ENCODE measurements at places on chromosomes 2 and 18.

- no peak for DNase-seq
These were observed 2.4 kb downstream of the B3GNT7 start for GRCh38 chr2:231397928-231398294.

- no peak for DNase-seq
These were observed 7.6 kb upstream of the NFE2L2 start for GRCh38 chr2:177271981-177272666.

GRCh38 chr2:190519975-190520767 lies 14.4 kb downstream of the NEMP2 start:
- DNase-seq = no peak

GRCh38 chr2:230330725-230331124 lies 3.7 kb downstream of the SP140L start:
- no peak for DNase-seq

GRCh38 chr2:202808754-202809153 lies 62.8 kb downstream of the ICA1L start:
- no peak for DNase-seq

GRCh38 chr2:33766175-33766574 lies 167.1 kb upstream of the FAM98A start:
- DNase-seq = no peak

DNA sequence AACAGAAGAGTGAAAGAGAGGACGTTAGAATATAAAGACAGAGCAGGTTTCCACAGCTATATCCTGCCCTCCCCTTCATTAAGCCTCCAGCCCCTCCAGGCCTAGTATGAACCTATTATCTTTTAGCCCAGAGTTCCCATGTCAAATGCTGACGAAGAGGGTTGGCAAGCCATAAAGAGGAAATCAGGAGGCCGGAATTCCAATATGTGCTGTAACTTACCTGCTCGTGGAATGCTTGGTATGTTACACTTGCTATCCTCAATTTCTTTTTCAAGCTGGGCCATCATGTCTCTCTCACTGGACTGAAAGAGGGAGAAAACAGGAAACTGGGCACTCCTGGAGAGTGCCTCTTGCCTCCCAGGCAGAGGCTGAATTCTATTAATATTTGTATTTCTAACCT lies 264.1 kb downstream of the TRIB2 start:
- no peak for DNase-seq

DNA sequence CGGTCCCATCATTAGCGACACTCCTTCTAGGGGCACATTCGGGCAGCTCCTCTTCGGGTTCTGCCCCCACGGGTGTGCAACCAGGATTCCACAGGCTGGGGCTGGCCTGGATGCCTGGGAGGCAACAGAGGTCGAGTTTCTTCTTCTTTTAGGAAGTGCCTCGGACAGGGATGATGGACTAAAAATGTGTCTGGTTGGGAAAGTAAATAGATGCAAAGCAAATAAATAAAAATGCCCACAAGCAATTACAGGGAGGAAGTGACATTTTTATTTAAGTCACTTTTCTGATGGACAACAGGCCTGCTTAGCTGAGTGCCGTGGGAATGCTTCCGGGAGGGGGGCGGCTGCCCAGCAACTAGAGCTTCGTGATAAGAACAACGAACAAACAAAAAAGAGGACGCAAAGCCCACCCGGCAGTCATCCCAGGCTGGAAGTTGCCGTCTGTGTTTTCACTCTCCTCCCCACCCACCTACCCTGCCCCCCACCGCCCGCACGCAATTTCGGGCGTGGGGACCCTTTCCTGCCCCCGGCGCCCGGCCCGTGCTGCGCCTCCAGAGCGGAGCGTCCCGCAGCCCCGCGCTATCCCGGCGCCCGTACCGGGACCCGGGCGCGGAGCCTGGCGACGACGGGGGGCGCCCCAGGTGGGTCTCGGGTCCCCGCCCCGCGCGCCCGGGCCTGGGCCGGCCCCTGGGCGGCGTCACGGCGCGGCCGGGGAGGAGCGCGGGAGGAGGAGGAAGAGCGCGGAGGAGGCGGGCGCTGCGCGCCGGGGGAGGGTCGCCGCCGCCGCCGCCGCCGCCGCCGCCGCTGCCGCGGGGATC lies 412 bp upstream of the NCK2 start:
- peak; percentile 44 for DNase-seq

DNA sequence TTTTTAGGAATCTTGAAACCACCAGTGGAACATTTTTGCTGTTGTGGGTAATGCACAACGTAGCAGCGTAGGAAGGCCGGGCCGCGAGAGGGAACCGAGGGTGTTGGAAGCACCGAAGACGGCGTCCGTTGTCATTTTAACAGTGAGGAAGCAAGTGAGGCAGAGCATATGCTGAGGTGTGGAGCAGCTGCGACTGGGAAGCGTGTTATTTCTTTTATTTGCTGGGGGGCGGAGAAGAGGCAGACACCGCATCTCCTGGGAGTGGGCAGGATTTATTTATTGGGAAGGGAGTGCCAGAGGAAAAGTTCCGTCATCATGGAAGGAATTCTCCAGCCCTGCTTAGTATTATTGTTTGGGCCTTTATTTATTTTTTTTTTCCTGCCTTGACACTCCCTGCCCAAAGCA lies 232.8 kb downstream of the KLHL29 start:
- peak; percentile 85 for DNase-seq

DNA sequence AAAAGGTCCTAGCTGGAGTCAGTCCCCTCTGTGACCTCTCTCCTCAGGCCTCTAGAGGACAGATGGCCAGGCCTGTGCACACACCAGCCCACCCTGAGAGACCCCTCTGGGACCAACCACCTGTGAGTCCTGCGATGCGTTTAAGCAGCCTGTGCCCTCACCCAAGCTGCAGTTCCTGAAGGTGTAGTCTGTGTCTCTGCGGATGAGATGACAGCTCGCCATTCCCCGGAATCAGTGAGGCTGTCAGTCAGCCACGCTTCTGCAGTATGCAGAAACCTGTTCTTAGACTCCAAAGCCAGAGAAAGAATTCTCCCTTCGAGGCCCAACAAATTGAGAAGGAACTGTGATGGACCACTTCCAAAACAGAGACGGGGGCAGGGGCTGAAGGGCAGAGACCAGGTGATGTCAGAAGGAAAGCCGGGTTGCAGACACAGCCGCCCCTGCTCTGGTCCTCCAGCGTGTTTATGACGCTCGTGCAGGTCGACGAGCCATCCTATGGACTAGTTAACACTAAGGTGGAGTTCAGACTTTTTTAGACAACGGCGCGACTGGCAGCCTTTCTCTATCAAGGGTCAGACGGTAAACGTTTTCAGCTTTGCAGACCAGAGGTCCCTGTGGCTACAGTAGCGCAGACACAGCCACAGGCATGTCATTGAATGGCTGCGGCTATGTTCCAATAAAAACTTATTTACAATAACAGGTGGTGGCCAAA lies 10.2 kb downstream of the MTERF4 start:
- no peak for DNase-seq

- DNase-seq = no peak
These were observed 678 bp upstream of the FECH start for GRCh38 chr18:57587098-57587661.

DNA sequence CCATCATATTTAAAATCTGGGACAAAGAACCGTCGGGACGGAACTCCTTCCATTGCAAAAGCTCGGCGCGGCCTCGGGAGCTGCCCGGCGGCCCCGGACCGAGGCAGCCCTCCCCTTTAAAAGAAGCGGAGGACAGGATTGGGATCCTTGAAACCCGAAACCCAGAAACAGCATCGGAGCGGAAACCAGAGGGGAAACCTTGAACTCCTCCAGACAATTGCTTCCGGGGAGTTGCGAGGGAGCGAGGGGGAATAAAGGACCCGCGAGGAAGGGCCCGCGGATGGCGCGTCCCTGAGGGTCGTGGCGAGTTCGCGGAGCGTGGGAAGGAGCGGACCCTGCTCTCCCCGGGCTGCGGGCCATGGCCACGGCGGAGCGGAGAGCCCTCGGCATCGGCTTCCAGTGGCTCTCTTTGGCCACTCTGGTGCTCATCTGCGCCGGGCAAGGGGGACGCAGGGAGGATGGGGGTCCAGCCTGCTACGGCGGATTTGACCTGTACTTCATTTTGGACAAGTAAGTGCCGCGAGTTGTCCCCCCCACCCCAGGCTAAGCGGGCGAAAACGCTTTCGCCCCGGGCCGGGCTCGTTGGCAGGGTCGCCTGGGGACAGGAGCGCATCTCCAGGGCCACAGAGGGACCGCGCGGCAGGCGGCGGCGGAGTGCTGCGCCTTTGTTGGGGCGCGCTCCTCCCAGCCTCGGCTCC lies at the start of gene ANTXR1:
ANTXR1 (plus strand) TSS at position 38 of the 698 bp plus-strand sequence; CDS start at position 359, 321 bp downstream.
- DNase-seq = peak; percentile 88

GRCh38 chr18:21803495-21803894 lies 62.9 kb downstream of the MIB1 start:
- no peak for DNase-seq

DNA sequence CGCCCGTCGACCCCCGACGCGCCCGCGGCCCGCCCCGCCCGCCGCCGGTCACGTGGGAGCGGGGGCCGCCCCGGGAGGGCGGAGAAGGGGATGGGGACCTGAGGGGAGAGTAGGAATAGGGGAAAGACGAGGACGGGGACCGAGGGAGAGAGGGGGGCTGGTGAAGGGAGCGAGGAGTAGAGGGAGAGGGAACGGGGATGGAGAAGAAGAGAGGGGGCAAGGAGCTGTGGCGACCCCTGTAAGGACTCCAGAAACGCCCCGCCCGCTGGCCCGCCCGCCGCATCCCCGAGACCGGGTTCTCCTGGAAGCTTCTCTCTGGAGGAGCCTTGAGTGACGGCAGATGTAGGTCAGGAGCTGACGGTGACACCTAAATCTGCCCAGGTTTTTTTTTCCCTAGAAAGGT lies 615 bp downstream of the ADNP2 start:
- peak; percentile 16 for DNase-seq

GRCh38 chr2:203997980-203998809 lies 61.6 kb downstream of the ICOS start:
- DNase-seq = no peak

GRCh38 chr2:42796427-42797248 lies 4.3 kb upstream of the HAAO start:
- no peak for DNase-seq

- DNase-seq = no peak
These were observed 111.2 kb upstream of the PPP1CB start for GRCh38 chr2:28640260-28640907.

- no peak for DNase-seq
These were observed 33.0 kb downstream of the COPS8 start for GRCh38 chr2:237118561-237119155.

DNA sequence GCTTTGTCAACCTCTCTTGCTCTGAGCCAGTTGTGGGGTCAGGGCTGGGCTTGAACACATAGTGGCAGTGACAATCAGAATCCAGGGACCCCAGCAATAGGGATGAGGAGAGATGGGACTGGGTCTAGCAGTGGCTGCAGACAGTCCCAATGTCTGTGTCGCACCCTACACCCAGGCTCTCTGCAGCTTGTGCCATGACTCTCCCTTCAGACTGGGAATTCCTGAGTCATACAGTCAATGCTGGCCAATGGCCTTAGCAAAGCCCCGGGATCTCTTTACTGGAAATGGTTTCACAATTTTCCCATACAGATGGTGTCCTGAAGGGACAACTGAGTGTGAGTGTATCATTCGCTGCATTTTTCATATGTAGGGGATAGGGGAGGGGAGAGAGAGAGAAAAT lies 74.2 kb upstream of the CELF4 start:
- no peak for DNase-seq

- no peak for DNase-seq
These were observed 888.5 kb upstream of the FSHR start for GRCh38 chr2:50042771-50043170.

- peak; percentile 84 for DNase-seq
These were observed 3.2 kb downstream of the NRP2 start for GRCh38 chr2:205685314-205686055.

DNA sequence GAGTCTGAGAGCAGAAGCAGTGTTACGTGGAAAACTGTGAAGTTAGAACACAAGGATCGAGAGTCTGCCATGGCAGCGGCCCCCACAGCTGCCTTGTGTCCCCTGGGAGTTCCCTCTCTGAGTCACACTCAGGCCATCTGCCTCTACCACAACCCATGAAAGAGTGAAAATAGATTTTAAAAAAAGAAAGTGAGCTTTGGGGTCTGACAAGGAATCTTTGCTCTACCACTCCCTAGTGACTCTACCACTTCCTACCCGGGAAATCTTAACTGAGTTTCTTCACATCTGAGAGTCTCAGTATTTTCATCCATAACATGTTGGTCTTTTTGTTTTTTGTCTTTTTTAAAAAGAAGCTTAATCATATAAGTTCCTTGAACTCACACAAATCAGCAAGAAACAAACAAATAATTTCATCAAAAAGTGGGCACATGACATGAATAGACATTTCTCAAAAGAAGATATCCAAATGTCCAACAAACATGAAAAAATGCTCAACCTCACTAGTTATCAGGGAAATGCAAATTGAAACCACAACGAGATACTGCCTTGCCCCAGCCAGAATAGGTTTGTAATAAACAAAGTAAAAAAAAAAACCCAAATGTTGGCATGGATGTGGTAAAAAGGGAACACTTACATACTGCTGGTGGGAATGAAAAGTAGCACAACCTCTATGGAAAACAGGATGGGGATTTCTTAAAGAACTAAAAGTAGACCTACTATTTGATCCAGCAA lies 2.4 kb upstream of the MSGN1 start:
- DNase-seq = peak; percentile 99

- no peak for DNase-seq
These were observed 12.6 kb downstream of the GNLY start for GRCh38 chr2:85706599-85707296.

DNA sequence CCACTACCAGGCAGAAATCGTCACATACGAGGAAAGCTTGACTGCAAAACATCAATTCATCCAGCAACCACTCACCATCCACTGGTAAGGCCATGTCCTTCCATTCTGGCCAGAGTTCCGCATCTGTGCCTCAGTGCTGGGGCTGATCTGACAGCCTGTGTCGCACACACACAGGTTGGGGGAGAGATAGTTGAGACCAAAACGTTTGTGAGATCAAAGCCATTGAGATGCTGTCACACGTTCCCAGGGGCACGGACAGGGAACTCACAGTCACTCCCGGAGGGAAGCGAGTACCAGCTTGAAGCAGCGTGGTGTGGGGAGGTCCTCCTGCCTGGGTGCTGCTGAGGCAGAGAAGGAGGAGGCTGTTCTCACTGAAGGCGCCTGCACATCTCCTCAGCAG lies 458.5 kb upstream of the SALL3 start:
- no peak for DNase-seq

DNA sequence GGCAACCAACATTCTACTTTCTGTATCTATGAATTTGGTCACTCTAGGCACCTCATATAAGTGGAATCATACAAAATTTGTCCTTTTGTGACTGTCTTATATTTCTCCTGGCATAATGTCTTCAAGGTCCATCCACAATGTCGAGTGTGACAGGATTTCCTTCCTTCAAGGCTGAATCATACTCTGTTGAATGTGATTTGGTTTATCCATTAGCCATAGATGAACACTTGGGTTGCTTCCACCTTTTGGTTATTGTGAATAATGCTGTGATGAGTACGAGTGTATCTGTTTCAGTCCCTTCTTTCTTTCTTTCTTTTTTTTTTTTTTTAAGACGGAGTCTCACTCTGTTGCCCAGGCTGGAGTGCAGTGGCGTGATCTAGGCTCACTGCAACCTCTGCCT lies 311.3 kb downstream of the TGIF1 start:
- no peak for DNase-seq

GRCh38 chr18:62745089-62745751 lies 29.9 kb downstream of the PHLPP1 start:
- no peak for DNase-seq

All from NCI-H2171 treated with DMSO at 0.1 percent for 48 hours (cell line).